ENCODE measurements at places on chromosomes 16 and 17.

- DNase-seq = no peak
These were observed 105.2 kb downstream of the CLEC16A start for GRCh38 chr16:11049396-11050059.

DNA sequence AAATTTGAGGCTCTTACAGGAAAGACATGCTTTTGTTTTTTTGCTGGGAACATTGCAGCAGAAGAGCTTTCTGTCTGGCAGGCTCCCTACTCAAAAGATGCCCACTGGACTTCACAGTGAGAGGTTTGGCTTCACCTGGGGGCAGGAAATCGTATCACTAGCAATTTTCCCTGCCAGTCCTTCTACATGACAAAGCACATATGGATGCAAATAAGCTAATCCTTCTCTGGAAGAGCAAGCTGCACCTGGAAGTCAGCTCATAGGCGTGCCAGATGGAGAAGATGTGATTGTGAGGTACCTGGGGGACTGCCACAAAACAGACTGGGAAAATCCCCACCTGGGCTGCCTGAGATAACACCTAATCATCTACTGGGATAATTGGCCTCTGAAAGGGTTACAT lies 195.0 kb upstream of the CPHXL start:
- DNase-seq = no peak

DNA sequence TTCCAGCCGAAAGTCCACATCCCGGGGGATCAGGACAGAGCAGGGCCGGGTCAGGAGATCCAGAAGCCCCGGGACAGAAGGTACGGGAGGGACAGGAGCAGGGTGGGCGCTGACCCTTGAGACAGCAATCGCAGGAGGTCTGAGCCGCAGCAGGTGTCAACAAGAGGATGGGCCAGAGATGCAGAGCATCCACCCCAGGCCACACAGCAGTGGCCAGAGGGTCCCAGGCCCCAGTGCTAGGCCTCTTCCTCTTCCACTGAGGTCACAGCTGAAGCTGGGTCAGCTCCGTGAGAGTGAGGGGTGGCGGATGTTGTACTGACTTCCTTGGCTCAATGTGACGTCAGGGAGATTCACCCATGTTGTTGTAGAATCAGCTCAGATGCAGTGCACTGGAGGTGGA lies 8.7 kb upstream of the RNF213 start:
- DNase-seq = no peak

DNA sequence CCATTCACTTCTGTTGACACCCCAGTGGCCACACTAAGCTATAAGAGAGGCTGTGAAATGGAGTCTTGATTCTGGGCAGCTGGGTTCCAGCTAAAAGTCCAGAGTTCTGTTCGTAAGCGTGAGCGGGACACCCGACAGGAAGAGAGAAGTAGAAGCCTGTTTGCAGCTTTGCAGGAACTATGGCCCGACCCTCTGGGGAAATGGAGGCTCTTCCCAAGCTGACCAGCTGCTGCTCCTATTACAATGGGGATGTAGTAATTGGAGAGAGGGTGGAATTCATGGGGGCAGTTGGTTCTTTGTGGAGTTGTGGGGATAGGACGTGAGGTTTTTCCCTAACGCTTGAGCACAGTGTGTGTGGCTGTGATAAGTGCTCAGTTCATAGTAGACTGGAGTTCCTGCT lies 28.4 kb downstream of the UBALD1 start:
- DNase-seq = no peak

DNA sequence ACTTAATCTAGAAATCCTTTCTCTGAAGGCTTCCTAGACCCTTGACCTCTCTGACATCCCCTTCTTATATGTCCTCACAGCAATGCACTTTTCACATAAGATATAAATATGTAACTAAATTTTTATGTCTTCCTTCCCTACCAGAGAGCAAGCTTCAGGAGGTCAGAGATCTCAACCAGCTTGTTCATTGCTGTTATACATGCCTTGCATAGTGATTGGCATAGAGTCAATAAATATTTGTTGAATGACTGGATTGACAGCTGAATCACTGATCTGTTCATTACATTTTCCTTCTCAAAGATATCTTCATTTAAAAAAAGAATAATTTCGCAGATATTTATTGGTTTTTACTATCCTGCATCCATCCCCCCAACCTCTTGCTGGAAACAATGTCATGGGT lies 29.5 kb downstream of the HYDIN start:
- DNase-seq = no peak
